ENCODE measurements at places on chromosomes 6 and 20.

DNA sequence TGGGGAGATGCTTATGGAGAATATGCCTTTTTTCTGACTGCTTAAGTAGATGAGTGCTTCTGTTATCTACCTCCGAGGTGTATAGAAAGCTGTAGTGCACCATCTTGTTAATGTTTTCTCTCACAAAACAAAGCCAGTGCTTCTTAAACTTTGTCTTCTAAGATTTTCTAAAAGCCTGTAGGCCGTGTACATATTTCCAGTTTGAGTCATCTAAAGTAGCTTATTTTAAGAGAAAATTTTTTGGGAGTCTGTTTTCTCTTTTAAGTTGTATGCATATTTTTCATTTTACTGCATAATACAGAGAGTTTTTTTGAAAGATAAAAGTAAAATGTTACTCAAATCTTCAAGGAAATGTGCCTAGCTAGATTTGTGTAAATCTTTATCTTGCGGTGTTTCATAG is 151.7 kb downstream of the GRIK2 start:
- no peak for DNase-seq

DNA sequence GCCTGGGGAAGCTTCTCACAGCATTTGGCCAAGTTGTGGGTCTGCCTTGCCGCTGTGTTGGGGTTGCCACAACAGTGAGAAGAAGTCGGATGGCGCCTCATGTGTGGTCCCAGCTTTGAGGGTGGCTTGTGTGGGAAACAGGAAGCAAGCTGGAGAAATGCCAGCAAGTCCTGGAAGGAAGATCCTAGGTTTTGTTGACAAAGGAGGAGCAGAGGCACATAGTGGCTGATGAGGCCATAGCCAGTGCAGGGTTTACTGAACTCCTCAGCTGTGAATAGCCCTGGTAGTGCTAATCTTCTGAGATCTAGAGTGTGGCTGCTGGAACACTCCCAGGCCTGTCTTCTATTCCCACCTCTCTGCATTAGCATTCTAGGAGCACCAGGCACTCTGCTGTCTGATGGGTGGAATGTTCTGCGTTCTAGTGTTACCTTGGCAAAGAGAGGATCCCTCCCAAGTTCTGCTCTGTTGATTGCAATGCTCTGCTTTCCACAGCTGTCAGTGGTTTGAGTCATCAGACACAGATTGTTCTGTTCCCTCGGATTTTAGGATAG is 25.2 kb downstream of the SNPH start:
- DNase-seq: peak; percentile 19

DNA sequence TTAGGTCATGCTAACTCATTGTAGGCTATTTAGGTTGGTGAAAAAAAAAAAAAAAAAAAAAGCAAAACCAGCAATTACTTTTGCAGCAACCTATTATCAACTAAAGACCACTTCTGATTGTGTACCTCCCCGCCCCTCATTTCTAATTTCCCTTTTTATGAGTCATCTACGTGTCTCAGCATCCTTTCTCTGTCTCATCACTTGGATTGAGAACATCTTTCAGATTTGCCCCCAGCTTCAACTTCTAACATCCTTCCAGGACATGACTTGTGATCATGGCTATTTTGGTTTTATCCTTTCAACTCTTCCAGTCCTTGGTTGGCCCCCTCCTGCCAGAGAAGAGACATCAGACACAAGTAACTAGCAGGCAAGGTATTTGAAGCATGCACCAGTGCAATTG is 156.7 kb upstream of the CCN2 start:
- no peak for DNase-seq

DNA sequence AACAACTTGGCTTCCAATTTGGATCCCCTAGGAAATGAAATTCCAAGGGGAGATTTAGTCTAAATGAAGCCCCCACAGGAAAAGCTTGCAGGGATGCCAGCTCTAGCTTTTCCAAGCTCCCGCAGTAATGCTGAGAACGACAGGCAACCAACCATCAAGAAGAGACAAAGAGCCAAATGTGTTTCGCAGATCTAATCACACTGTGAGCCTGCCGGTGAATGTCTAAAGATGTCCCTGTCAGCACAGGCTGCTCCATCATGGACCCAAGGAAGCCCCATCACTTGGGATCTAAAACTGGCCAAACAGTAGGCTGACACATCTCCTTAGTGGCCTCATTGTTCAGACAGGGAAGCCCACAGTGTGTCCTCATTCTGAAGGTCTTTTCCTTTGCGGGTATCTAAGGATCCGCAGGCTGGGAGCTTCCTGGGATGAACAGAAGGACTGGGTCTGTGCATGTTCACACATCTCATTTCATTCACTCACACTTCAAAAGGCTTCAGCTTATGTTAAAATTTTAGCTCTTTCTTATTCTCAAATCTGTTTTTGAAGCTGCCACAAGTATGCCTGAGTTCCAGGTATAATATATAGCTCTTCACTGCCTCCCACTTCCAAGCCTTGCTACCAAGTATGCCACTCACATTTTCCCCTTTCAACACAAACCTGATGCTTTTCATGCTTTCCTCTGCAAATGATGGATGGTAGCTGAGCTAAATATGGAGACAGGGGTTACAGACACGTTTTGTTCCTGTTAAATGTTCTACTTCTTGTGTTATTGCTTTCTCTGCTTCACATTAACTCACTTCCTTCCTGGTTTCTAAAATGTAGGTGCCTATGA is 229.8 kb downstream of the HIVEP2 start:
- no peak for DNase-seq

GRCh38 chr6:46024124-46024769 is 8.6 kb upstream of the CLIC5 start:
- DNase-seq: no peak

DNA sequence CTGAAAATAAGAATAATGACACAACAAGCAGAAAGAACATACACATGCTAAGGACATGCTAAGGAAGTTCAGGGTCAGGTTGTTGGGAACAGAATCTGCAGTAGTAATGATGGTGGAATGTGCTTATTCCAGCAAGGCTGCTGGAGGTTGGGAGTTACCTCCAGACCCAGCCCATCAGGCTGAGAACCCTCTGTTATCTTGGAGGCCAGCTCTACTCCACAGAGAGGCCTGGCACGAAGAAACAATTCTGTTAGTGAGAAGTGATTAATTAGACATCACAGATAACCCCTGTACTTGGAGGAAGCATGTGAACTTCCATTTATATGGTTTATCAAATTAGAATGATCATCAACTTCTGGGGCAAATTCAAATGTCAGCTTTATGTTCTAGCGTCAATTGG is 22.1 kb upstream of the ARHGAP18 start:
- DNase-seq: no peak

DNA sequence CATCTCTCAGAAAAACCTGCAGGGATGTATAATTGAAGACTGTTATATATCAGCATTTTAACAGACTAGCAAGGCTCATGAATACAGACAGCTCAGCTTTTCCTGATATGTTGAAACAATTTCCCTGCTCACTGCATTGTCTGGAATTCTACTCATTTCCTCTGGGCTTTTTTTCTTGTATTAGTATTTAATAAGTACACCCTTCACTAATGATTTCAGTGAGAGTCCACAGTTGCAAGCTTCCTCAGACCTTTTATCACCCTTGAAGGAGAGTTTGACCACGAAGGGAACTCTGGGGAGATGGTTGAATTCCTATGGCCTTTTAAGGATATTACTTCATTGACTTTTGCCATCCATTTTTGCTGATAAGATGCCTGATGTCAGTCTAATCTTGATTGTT is 248.7 kb downstream of the ADGB start:
- no peak for DNase-seq

DNA sequence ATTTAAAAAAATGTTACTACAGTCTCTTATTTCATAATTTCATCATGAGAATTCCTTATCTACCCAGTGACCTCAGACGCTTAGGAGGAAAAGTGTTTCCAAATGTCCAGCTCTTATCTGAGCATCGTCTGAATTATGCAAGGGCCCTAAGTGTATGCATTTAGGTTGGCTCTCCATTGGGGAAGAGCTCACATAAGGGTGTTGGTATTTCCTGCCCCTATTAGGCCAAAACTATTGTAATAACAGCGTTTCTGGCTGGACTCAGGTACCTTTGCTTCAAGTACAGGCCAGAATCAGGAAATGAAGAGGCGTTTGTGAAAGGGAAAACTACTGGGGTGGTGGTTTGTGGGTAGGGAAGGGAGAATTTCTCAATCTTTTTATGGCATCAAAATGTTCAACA is 40.4 kb upstream of the SGK1 start:
- no peak for DNase-seq

DNA sequence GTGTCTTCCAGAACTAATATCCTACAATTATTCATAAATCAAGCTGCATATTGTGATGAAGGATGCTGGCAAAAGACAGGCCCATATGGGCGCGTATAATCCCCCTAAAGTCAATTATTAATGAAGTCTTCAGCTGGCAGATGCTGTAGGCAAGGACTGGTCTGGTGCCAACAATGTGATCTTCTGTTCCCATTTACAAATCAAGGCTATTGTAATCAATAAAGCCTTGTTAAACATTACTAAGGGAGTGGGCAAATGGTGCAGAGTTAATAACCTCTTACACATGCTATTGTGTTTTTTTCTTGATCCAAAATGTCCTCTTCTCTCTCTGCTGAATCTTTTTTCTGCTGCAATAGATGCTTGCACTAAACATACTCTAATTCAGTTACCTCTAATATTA is 119.0 kb downstream of the ALDH8A1 start:
- DNase-seq: no peak

DNA sequence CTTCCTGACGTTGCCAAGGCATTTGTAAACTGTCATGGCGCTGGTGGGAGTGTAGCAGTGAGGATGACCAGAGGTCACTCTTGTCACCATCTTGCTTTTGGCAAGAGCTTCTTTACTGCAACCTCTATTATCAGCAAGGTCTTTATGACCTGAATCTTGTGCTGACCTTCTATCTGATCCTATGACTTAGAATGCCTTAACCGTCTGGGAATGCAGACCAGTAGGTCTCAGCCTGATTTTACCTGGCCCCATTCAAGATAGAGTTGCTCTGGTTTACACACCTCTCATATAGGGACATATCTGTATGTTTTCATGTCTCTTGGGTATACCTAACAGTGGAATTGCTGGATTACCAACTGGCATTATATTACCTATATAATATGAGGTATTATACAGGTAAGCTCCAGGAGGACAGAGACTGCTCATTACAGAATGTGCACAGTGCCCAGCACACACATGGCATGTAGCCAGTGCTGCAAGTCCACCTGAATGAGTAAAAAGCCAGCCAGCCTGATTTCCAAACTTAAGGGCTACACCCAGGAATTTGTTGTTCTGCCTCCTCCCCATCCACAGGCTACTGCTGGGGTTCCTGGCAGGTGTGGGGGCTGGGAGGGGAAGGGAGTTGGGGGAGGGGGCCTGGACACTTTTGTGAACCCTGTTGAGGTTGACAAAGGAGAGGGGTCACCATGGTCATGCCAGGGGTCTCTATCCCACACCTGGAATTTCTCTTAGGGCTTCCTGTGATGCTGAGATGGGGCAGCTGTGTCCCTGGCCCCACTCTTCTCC is 35.2 kb upstream of the BLCAP start:
- no peak for DNase-seq

GRCh38 chr6:111462770-111463391 is 20.1 kb downstream of the REV3L start:
- DNase-seq: no peak

DNA sequence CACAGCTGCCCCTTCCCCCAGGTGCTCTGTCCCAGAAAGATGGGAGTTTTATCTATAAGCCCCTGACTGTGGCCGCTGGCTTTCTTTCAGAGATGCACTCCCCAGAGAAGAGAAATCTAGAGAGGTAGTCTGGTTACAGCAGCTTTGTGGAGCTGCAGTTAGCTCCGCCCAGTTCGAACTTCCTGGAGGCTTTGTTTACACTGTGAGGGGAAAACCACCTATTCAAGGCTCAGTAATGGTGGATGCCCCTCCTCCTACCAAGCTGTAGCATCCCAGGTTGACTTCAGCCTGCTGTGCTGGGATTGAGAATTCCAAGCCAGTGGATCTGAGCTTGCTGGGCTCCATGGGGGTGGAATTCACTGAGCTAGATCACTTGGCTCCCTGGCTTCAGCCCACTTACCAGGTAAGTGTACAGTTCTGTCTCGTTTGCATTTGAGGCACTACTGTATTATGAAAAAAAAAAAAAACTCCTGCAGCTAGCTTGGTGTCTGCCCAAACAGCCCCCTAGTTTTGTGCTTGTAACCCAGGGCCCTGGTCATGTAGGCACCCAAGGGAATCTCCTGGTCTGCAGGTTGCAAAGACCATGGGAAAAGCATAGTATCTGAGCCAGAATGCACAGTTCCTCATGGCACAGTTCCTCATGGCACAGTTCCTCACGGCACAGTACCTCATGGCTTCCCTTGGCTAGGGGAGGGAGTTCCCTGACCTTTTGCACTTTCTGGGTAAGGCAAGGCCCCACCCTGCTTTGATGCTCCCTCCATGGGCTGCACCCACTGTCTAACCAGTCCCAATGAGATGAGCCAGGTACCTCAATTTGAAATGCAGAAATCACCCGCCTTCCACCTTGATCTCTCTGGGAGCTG is 275.0 kb downstream of the CENPW start:
- no peak for DNase-seq

DNA sequence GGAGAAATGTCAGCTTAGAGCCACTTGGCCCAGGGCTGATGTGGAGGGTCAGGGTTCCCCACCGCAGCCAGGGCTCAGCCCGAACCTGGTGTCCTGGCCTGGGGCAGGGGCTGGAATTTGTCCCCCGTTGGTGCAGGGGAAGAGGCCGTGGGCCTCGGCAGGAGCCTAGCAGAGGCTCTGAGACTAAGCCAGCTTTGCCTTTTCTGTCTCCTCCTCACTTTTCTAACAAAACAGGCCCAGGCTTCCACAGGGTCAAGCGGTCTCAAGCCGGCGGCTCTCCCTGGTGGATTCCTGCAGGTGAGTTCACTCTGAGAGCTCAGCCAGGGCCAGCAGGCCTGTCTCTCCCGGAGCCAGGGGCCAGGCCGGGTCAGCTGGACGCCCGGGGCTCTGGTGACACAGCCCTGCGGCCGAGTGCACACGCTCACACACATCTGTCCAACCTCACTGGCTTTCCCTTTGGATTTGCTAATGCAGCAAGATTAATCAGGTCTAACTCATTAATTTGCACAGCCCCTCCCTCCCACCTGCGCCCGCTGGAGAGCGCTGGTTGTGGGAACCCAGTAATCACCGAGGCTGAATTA is 2.9 kb upstream of the CHRNA4 start:
- DNase-seq: peak; percentile 60

- DNase-seq: no peak
These were observed 506.6 kb downstream of the DHX35 start for GRCh38 chr20:39468703-39469102.

- no peak for DNase-seq
These were observed 122.4 kb upstream of the CITED2 start for GRCh38 chr6:139496654-139497344.
